Right renal cortex interstitium (tissue), 3 donors: ENCODE measurements at places on chromosomes 6 and 20. TPM values are rescaled to one million over a fixed set of nuclear protein-coding genes. Genes with fewer than 3 reads are reported as not detected.

GRCh38 chr20:58890518-58891085 lies 38.1 kb downstream of the GNAS start:
- DNase-seq = peak; percentile 84

- no peak for DNase-seq
These were observed 164.8 kb upstream of the GGTLC1 start for GRCh38 chr20:24153101-24154040.

- no peak for DNase-seq
These were observed 50.8 kb upstream of the ADGRF5 start for GRCh38 chr6:46972531-46972930.

DNA sequence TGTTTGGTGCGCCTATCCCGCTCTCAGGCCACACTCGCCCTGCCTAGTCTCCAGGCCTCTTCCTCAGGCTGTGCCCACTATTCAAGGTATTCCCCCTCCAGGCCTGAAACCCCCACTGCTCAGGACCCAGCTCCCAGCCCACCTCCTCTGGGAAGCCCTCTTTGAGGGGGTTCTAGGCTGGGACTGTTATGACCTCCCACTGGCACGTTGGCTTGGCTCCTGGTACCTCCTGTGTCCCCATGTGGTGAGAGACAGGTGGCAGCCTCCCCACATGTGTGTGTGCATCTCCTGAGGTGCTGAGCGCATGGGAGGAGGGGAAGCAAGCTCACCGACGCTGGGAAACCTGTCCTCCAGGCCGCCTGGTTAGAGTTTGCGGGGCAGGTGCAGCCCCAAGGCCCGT lies 82.5 kb downstream of the EDN3 start:
- no peak for DNase-seq

DNA sequence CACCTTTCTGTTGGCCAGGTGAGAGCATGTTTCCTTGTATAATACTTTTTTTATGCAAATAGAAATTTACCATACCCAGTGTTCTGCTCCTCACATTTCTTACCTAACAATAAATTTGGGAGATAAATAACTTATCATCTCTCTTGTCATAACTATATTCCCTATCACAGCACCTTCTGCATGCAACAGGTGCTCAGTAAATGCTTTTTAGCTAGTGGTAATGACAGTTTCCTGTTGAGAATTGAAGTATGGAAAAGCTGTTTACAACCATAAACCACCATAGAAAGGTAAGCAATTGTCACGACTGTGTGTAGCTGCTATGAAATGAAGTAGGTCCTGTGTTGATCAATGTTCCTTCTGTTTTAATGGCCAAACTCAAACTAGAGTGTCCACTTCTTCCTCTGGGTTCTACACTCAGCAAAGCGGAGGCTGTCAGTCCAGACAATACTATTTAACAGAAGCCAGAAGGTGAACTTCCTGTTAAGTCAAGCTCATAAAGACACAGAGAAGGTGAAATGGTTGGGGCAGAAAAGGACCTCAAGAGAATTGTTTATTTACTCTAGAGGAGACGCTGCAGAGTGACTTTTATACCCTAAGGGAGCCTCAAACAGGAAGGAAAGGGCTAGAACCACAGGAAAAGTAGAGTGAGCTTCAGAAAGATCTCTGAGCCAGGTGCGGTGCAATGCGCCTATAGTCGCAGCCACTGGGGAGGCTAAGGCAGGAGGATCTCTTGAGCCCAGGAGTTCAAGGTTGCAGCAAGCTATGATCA lies 84.0 kb upstream of the SLC22A16 start:
- no peak for DNase-seq

DNA sequence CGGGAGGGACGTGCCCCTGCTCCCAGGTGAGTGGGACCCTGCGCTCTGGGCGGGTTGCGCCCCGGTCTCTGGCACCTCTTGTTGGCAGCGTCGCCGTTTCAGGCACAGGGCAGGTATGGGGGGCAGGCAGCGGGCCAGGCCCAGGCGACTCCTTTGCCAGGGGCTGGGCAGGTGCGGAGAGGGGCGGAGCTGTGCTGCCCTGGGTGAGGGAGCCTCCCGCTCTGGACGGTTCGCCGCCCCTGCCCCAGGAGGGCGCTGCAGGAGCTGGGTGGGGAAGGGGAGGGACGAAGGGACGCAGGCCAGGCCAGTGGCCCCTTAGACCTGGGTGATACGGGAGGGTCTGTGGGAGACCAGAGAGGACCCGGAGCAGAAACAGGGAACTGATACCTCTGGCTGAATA lies 663.9 kb upstream of the DEFB115 start:
- DNase-seq = no peak

DNA sequence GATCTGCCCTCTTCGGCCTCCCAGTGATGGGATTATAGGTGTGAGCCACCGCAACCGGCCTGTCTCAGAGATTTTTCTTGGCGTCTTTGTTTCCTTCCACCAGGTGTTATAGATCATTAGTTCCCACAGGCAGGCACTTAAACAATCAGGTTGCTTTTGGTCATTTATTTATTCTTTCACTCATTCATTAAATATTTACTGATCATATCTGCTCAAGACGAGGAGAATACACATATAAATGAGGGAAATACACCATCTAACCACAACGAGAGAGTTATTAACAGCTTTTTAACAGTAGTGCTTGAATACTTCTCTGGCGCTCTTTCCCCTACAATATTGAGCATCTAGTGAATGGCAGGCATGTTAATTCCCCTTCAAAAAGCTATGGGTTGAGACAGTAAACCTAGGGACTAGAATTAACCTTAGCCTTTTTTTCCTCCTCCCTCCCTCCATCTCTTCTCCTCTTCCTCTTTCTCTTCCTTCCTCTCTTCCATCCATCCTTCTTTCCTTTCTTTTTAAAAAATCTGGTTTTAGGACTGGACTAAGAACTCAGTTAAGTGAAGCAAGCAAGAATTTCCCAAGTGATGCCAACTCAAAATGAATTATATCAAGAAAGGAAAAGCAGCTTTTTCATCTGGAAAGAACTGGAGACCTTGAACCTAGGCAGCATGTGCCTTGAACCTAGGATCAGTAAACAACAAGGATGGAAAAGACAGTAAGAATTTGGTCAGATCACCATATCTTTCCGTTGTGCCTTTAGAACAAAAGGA lies 41.1 kb upstream of the RFPL4B start:
- DNase-seq = no peak

DNA sequence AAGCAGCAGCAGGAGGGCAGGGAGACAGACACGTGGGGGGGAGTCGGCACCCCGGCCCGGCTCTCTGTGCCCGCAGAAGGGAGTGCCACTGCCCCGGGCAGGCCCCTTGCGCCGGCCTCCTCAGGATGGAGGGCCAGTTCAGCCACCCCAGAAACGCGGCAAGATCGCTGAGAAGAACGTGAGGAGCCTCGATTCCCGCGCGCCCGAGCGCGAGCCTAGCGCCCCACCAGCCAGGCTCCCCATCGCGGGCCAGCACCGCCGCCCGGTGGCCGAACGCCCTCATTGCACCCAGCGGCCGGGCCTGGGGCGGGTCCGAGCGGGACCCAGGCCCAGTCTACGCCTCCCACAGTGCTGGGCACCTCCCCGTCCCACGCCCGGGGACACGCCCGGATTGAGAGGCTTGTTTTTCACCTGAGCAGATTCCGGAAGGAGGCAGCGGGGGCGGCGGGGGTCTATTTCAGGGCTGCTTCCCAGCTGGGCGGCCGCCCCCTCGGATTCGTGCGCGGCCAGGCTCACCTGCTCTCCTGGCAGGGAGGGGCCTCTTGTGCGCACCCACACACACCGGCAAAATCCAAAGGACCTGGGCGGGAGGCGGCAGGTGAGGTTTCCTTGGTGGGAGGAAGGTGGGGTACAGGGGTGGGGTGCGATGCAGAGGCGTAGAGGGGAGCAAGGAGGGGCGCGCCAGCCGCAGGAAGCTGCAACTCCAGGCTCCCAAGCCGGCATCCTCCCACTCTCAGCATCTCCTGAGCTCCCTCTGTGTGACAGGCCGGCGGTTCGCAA lies 9.0 kb upstream of the GRM4 start:
- no peak for DNase-seq

The SLX4IP gene
- 6.8 TPM for polyA plus RNA-seq

The MEI4 gene
- 2.1 TPM for polyA plus RNA-seq

The SOX18 gene
- polyA plus RNA-seq = 5.6 TPM

The PSORS1C1 gene
- 0.14 TPM for polyA plus RNA-seq

The PGC gene
- polyA plus RNA-seq = not detected
